ENCODE measurements at places on chromosomes 3 and 15.
A peak's percentile ranks its signal among the peaks of the same experiment; 100 is the strongest.

- no peak for DNase-seq
These were observed 69.6 kb downstream of the CHSY1 start for GRCh38 chr15:101182215-101182614.

- peak; percentile 57 for DNase-seq
These were observed 1.1 kb downstream of the RPS17 start for GRCh38 chr15:82538961-82539690.

- DNase-seq: no peak
These were observed 494.5 kb upstream of the PDZRN3 start for GRCh38 chr3:74119221-74119620.

DNA sequence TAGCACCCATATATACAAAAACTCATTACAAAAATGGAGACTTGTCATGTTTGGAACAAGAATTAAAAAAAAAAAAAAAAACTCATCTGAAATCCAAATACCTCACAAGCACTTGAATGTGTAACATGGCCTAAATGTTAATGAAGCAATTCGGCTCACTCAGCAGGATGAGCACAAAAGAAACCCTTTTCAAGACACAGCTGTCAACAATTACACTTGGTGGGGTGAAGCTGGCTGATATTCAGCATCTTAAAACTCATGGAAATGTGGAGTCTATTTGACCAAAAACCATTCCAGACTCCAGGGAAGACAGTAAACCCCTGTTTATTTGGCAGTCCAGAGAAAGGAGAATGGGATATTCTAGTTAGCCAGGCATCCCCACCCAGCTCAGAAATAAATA, 205.4 kb upstream of the TSC22D2 start:
- no peak for DNase-seq

GRCh38 chr15:55118344-55118870, 78.3 kb downstream of the RSL24D1 start:
- no peak for DNase-seq

GRCh38 chr15:70358871-70359647, 261.3 kb upstream of the TLE3 start:
- no peak for DNase-seq

DNA sequence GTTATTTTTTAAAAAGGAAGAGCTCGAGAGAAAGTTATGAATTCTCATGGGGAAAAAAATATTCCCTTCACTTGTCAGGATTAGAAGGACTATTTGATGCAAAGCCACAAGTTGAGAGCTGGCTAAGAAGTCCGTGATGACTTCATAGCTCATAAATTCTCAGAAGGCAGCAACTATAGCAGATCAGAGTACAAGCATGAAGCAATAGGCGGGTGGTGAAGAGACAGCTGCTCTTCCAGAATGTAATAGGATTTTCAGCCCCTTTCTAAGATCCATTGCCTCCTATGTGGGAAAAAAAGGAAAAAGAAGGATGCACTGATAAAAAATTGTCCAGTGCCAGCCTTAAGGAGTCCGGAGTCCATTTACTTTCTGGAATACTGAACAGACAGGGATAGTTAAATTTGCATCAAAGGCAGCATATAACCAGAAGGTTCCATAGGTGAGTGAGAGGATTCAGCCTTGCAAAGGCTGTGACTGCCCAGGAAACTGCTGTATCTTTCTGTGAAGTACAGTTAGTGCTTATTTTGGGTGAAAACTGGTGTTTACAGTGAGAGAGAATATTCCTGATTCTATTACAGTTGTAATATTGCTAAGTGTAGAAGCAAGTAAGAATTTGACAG, 929.5 kb upstream of the ALCAM start:
- no peak for DNase-seq

DNA sequence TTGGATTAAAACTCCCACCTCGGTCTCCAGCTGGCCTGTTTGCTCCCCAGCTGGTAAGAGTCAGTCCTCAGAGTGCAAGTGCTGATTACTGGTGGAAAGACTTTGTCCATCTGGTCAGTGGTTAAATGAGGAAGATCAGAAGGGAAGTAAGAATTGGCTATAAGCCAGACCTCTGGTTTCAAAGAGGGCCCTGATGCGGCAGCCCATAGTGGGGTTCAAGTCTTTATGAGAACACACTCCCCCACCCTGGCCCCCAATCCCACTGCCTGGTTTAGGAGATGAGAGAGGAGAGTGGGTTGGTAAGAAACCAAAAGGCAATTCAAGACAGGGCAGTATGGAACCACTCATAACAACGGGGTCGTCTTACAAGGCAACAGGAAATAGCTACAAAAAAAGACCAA, 65.0 kb downstream of the FRMD4B start:
- DNase-seq: no peak

All from RKO (cell line).